NCI-H1694 (cell line): ENCODE measurements at places on chromosomes 3 and 15.
A peak's percentile ranks its signal among the peaks of the same experiment; 100 is the strongest.

GRCh38 chr3:183883291-183884096, 1.2 kb downstream of the PARL start:
- no peak for DNase-seq

DNA sequence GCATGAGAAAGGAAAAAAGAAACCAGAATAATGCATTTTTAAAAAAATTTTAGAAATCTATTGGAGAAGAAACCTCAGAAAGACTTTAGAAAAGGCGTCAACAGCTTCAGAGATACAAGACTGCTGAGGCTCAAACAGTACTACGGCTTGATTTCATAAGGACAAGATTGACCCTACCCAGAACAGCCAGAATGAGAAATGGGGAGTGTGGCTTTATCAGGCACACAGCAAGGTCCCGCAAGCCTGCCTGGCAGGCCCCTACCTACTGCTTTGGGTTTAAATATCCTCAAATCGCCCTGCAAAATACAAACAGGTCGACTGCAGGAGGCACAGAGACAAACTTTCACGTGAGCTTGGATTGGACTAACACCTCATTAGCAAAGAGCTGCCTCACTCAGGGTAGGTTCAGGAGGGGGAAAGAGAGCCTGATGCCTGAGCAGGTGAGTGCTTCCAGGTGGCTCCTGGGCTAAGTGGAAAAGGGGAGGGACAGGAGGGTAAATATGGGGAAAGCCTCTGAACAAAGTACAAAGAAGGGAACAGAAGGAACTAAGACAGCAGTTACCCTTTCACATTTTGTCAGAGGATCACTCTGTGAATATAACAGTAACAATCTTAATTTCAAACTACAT, 87.5 kb downstream of the RORA start:
- DNase-seq, result no peak

DNA sequence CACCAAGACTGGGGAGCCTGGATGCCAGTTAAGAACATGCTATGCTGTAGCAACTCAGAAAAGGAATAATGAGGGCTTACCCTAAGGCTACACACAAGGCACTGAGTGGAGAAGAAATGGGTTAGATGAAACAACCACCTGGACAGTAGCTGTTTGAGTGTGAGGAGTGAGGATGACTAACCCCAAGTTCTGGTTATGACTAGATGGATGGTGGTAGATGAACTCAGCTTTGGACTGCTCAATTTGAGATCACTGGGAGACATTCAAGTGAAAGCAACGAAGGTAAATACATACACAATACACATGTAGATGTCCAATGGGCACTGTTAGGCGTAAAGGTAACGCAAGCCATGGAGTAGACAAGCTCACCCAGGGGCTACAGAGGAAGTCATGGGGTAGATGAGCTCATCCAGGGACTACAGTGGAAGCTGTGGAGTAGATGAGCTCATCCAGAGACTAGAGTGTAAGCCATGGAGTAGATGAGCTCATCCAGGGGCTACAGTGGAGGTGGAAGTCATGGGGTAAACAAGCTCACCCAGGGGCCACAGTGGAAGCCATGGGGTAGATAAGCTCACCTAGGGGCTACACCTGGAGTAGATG, 98.3 kb downstream of the ANO10 start:
- DNase-seq, result no peak

DNA sequence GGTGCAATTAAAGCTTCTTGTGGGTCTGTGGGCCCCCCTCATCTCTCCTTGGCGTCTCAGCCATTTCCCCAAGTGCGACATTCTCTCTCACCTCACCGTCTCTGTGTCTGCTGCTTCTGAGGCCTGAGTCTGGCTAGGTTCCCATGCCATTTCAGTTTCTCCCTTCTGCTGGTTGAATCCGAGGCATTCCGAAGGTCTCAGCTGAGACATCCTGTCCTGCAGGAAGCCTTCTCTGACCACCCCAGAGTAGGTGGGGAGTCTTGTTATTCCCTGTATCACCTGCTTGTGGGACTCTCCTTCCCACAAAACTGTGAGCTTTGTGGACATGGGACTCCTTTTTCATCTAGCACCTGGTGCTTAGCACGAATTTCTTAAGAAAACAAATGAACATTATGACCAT, 78.3 kb downstream of the ASB7 start:
- no peak for DNase-seq

GRCh38 chr3:182235504-182235903, 523.8 kb downstream of the SOX2 start:
- DNase-seq, result no peak

DNA sequence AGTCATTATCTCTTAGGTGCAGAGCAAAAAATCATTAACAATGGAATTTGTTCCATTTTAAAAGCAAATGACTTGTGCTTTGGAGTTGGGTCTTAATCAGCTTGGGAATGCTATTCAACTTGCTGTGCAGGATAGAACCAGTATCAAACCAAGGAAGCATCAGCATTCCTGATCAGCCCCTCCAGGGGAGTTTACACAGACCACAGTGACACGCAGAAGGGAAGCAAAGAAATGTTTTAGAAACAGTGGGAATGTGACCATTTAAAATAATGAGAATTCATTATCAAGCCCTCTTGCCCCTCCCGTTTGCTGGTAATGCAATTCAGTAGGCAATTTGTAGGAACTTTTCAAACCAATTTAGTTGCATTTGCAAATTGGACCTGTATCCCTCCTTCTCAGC, 155.1 kb downstream of the LRTM1 start:
- DNase-seq, result no peak

GRCh38 chr15:65580287-65580686, 30.6 kb downstream of the INTS14 start:
- no peak for DNase-seq

DNA sequence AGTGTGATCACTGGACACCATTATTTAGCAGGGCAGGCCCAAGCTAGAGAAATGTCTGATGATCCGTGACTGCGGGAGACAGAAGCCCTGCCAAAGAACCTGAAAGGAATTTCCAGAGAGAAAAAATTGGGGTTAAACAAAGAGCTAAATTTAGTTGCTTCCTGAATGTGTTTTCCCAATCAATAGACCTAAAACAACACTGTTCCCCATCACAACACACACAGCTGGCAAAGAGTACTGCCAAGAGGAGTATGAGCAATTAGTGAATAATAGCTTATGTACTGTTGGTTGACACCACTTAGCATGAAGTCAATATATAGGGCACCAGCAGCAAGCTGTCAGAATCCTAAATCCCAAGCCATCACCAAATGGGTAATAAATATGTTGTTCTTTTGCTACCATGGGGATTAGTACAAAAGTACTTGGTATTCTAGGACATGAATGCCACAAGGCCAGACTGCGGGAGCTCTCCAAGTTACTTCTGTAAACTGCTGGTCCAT, 35.7 kb downstream of the CLK3 start:
- DNase-seq, result peak; percentile 68

DNA sequence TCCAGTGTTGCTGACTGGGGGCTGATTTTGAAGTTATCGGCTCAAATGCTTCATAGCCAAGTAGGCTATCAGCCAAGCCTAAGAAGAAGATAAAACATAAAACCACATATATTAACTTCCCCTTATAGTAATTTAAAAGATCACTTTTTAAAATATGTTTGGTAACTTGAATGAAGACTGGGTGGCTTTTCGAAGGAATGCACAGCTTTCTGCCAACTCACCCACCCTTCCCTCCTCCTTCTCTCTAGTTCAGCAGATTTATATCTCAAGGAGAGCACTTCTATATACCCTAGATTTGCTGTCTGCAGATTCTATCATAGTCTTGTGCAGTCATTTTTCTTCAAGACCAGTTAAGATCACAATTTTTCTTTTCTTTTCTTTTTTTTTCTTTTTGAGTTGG, 189.4 kb upstream of the CHRM5 start:
- no peak for DNase-seq
